ENCODE measurements at places on chromosomes 6 and 20.

DNA sequence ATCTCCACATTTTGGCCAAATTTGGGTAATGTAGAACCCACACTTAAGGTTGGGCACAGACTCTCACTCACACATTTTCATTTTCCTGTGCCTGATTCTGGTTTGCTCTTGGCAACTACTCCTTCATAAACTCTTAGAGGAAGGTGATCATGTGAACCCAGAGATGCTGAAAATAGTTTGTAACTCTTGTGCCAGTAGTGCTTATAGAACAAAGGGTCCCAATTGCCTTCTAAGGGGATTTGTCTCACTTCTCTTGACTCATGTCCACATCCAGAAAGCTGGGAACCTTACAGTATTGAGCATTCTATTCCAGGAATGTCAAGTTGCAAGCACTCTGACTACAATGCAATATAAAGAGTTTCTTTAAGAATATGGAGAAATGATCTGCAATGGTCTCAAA, 62.0 kb upstream of the TASP1 start:
- no peak for DNase-seq

GRCh38 chr6:47292944-47293343, 16.8 kb downstream of the TNFRSF21 start:
- DNase-seq, result no peak

DNA sequence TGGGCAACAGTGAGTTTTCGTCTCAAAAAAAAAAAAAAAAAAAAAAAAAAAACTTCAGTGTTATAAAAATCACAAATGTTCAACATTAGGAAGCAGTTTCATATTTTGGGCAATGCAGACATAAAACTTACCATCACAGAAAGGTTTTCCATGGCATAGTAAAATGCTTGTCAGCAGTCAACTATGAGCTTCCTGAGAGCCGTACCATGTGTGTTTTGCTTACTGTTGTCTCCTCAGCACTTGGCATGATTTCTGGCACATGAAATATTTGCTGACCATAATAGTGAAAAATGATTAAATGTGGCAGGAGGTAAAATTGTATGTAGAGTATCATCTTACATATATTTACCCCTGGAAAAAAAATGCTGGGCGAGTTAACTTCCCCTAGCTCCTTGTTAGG, 237.5 kb upstream of the SLC35B3 start:
- DNase-seq, result no peak

GRCh38 chr6:133132466-133132971, 108.6 kb upstream of the EYA4 start:
- DNase-seq, result no peak

DNA sequence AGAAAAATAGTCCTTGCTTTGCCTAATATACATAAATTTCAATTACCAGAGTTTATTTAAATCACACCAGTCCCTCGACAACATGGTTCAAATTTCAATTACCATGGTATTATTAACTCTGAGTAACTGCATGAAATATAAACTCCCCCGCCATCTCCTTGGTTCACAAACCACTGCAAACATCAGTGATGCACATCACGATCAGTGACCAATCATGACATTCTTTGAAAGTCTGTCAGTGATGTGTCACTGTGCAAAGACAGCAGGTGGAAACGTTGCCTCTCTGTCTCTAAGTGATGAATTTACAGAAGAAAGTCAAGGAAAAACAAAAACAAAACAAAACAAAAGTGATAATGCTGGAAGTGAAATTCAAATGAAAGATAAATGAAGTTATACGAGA, 86.7 kb downstream of the TASP1 start:
- no peak for DNase-seq

DNA sequence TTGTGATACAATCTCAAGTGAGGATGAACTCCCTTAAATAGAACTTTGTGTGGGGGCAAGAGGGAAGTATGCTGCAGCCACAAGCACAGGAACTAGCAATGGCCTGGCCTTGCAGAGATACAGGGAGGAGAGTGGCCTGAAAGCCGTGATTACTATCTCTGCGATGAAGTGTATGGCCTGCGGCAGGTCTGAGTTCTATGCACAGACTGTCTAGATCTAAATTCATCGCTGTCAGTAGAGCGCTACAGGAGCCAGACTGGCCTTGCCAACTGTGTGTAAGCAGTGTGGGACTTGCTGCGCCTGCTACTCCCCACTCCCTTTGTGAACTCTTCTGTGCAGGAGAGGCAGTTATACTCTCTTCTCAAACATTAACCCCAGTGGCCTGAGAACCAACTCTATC, 997.0 kb downstream of the GRIK2 start:
- no peak for DNase-seq

GRCh38 chr6:14542670-14543366, 425.2 kb downstream of the CD83 start:
- peak; percentile 38 for DNase-seq

- DNase-seq, result peak; percentile 69
These were observed 1.6 kb downstream of the ITPR3 start for GRCh38 chr6:33622456-33623431.

DNA sequence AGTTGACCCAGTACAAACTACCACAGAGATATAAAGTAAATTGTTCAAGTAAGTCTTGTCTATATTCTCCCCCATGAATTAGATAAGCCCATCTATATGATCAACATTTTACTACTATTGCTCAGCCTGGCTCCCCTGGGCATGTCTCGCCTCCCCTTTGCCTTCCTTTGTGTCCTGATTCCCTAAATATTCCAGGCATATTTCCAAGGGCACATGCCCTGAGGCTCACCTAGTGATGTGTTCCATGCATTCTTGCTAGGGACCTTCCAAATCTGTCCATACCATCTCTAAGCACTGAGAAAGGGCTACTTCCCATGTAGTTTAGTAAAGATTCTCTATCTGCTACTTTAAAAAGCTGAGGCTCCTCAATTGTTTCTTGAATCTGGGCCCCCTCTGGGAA, 309.5 kb upstream of the PRND start:
- DNase-seq, result no peak

DNA sequence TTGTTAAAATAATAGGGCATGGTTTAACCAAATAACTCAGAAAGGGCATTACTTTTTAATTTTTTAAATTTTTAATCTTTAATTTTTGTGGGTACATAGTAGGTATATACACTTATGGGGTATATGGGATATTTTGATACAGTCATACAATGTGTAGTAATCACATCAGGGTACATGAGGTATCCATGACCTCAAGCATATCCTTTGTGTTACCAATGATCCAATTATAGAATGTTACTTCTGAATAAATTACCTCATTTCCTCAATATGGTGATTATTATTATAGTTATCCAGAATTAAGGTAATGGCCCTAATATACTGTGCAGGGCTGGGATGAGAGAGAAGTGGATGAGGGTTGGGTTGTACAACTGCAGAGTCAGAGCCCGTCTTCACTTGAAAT, 45.1 kb upstream of the TMEM30A start:
- no peak for DNase-seq

DNA sequence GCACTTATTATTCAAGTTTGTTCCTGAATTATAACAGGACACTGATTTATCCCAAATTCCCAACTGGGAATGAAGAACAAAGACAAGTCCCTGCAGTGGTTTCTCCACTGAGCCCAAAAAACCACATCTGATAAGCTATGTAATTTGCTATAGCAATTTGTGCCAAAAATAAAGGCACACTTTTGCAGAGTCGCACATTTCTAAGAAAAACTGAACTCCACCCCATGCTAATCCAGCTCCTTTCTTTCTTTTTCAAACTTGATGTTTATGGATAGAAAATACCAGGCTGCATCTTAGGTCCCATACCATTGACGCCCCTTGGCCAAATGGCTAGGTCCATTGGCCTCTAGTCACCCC, 170.2 kb upstream of the CITED2 start:
- DNase-seq, result no peak

DNA sequence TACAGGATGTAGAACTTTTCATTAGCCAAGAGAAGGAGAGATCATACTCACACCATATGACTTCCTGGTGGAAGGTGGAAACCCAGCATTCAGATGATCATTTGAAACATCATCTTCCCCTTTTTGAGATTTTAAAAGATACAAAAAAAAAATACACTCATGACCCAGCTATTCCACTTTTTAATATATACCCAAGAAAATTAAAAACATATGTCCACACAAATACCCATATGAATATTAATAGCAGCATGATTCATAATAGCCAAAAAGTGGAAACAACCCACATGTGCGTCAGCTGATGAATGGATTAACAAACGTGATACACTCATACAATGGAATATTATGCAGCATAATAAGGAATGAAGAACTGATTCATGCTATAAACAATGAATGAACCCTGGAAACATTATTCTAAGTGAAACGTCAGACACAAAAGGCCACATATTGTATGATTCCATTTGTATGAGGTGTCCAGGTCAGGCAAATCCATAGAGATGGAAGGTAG, 130.0 kb upstream of the SGK1 start:
- DNase-seq, result no peak

DNA sequence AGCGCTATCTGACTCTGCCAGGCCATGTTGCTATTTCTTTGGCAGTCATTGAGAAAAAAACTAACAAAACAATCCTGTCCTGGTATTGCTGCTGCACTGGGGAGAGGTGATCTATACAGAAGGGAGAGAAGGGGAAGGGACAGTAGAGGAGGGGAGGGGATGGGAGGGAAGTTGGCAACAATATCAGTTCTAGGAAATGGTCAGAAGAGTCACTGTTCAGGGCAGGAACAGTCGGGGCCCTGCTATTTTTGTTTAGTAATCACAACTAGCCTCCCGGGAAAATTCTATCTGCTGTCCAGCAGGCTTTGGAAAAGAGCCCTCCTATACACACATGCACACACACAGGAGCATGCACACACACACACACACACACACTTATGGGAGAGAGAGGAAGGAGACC, 142.3 kb upstream of the CARMIL1 start:
- no peak for DNase-seq

- DNase-seq, result no peak
These were observed 500.1 kb upstream of the ID4 start for GRCh38 chr6:19337101-19337500.

DNA sequence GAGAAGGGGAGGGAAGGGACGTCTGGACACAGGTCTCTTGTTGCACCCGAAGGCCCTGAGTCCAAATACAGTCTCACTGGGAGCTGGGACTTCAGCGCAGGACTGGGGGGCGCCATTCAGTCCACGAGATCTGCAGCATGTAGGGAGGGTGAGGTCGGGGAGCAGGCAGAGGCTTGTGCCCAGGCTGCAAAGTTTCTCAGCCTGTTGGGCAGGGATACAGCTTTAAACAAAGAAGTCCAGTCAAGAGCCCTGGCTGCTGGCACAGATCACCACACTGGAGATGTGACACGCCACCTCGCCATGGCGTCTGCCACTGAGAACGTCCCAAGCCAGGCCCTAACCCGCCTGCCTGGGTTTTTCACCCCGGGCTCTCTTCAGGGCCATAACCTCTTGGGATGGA, 256.6 kb downstream of the DLL1 start:
- DNase-seq, result no peak

GRCh38 chr6:161755080-161755479, 481.2 kb upstream of the AGPAT4 start:
- DNase-seq, result no peak

DNA sequence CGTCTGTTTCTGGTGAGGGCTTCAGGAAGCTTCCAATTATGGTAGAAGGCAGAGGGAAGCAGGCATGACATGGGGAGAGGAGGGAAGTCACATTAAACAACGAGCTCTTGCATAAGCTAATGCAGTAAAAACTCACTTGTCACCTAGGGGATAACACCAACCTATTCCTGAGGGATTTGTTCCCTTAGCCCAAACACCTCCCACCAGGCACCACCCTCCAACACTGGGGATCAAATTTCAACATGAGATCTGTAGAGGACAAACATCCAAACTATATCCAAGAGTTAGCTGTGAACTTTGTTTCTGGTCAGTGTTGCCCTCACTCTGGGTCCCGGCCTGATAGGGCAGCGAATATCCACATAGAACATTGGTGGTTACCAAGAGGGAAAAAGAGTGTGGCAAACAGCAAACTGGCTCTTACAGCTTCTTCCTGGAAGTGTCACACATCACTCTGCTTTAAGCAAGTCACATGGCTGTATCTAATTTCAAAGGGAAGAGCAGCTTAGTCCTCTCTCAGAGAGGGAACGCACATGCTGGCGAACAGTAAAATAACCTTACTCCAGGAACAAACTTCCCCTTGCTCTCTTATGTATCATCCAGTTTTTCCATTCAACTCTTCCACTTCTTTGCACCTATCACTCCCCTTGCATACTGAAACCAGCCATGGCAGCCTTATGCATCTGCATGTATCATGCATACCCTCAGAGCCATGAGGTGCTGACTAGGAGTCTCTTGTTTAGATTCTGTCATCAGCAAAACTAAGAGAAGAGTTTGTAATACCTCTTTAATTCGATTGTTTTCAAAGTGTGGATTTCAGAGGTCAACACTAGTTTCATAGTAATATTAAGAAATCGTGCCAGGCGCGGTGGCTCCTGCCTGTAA, 4.8 kb upstream of the MOCS1 start:
- DNase-seq, result no peak

GRCh38 chr6:111585974-111586315, 19.7 kb downstream of the TRAF3IP2 start:
- DNase-seq, result no peak

GRCh38 chr6:163999475-164000125, 585.1 kb downstream of the QKI start:
- DNase-seq, result no peak

DNA sequence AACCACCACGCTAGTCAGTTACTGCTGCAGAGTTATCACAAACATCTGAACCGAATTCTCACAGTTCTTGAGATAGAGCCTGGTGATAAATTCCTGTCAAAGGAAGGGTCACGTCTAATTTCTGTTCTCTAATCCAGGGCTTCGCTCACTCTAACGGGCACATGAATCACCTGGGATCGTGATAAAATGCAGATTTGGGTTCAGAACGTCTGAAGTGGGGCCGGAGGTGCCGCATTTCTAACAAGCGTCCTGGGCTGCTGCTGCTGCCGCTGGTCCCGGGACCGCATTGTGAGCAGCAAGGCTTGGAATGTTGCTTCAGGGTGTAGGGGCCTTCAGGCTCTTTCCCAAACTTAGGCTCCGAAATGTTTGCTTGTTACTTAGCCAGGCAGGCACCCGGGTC, 264.1 kb downstream of the CDC5L start:
- no peak for DNase-seq

GRCh38 chr20:31740208-31740607, 1.1 kb downstream of the TPX2 start:
- DNase-seq, result no peak

- DNase-seq, result no peak
These were observed 190.4 kb upstream of the ARG1 start for GRCh38 chr6:131382631-131383030.

DNA sequence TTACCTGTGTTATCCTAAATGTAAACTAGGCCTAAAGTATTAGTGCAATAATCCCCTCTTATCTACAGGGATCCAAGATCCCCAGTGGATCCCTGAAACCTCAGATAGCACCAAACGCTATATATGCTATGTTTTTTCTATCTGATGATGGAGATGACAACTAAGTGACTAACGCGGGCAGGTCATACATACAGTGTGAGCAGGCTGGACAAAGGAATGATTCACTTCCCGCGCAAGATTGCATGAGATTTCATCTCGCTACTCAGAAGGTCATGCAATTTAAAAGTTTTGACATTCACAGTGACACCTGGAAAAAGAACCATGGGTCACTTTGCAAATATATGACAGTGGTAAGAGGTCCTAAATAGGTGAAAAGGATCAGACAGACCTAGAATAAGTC, 875.9 kb downstream of the HACE1 start:
- DNase-seq, result no peak

- DNase-seq, result no peak
These were observed 157.3 kb downstream of the INSM1 start for GRCh38 chr20:20525214-20525613.

GRCh38 chr6:38573801-38574395, 65.8 kb downstream of the BTBD9 start:
- no peak for DNase-seq

GRCh38 chr20:4780245-4780644, 58.5 kb downstream of the PRND start:
- no peak for DNase-seq

Measured in GM20000 (cell line).